Thymus (tissue), 14 donors: ENCODE measurements at places on chromosomes 16 and 17. TPM values are rescaled to one million over a fixed set of nuclear protein-coding genes. Genes with fewer than 3 reads are reported as not detected.

NPIPA5 gene
- polyA plus RNA-seq = 9.3 TPM

GRCh38 chr16:74070237-74070636 lies 226.4 kb upstream of the PSMD7 start:
- DNase-seq = no peak

DNA sequence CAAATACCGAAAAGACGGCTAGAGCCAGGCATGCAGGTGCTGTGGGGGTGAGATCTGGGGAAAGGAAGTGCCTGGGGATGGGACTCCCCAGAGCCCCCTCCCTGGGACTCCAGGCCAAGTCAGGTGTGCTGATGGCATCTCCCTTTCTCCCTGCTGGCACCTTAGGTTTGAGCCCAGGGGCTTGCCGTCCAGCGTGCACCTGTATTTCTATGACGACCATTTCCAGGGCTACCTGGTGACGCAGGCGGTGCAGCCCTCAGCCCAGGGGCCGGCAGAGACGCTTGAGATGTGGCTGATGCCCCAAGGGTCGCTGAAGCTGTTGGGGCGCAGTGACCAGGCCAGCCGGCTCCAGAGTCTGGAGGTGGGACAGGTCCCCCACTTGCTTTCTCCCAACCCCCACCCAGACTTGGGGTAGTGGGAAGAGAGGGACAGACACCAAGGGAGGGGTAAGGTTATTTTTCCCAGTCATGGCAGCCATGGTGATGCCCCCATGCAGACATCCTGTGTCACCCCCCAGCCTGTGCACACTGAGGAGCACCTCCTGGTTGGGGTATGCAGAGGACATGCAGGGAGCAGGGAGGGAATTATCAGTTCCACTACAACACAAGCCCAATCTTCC lies 11.1 kb downstream of the XYLT2 start:
- no peak for DNase-seq

- no peak for DNase-seq
Measured at GRCh38 chr16:14069818-14070217, 1.3 kb upstream of the MRTFB start.

GRB7 gene
- 4.1 TPM for polyA plus RNA-seq

DNA sequence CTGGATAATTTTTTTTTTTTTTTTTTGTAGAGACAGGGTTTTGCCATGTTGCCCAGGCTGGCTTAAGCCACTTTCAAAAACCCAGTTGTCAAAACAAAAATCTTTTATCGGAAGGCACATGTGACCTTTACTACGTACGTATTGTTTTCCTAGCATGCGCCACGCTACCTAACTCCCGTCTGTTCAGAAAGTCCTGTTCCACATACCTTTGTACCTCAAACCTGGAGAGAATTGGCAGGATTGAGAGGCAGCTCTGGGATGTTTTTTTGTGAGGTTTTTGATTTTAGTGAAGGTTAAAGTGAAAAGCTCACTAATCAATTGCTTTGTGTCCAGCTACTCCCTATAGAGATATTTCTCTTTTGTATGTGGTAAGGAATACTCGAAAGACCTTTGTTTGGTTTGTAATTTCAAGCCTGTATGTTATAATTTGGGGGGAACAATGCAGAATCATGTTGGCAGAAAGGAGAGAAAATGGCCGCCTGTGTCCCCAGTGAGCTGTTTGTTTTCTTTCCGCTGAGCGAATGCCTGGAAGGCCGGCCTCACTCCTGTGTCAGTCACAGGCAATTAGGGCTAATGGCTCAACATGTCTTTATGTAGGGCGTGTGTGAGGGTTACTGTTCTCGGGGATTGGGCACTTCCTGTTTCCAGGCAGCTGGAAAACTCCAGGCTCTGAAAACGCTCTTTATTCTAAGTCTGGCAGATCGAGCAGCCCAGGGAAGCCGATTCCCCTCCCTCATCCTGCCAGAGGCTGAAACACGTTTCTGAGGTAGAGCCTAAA lies 60.8 kb upstream of the CLEC18A start:
- DNase-seq = no peak

DNA sequence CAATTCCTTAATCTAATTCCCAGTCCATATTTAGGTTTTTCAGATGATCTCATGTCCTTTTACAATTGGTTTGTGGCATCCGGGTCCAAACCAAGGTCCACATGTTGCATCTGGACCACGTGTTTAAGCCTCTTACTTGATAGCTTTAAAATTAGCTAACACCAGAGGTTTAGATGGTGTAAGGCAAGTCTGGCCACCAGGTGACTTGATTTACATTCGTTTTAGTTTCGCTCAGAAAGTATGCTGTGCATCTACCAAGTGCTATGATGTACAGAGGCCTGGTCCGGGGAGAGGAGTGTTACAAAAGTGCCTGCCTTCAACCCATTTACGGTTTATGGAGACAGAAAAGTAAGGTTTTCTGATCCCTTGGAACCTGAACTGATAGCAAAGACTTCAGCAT lies 878 bp upstream of the DNAJA2 start:
- peak; percentile 18 for DNase-seq

DNA sequence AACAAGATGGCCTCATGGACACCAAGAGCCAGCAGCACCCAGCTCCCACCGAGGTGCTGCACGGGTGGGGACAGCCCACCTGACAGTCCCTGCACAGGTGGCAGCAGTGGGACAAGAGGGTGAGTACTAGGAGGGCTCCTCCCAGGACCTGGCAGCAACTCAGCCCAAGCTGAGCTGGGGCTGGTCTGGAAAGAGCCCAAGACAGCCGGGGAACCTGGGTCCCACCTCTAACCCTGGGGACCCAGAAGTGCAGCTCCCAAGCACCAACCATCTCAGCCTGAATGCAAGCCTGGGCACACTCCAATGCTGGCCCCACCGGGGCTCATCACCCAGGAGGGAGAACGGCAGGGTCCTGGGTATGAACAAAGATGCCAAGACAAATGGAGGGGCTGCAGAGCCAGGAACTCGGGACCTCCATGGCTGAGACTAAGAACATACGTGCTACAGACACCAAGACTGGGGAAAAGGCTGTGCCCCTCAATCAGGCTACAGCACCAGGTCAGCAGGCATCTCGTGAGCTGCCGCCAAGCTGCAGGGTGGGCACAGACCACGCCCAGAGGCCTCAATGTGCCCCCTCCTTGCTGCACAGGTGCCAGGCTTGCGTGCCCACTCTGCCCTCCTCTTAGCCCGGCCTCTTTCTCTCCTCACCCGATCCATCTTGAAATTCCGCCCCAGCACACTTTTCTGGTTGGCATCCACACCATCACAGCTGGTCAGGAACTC lies 37.5 kb upstream of the GSG1L start:
- DNase-seq = no peak

WNT3 gene
- polyA plus RNA-seq = 1.0 TPM

DNA sequence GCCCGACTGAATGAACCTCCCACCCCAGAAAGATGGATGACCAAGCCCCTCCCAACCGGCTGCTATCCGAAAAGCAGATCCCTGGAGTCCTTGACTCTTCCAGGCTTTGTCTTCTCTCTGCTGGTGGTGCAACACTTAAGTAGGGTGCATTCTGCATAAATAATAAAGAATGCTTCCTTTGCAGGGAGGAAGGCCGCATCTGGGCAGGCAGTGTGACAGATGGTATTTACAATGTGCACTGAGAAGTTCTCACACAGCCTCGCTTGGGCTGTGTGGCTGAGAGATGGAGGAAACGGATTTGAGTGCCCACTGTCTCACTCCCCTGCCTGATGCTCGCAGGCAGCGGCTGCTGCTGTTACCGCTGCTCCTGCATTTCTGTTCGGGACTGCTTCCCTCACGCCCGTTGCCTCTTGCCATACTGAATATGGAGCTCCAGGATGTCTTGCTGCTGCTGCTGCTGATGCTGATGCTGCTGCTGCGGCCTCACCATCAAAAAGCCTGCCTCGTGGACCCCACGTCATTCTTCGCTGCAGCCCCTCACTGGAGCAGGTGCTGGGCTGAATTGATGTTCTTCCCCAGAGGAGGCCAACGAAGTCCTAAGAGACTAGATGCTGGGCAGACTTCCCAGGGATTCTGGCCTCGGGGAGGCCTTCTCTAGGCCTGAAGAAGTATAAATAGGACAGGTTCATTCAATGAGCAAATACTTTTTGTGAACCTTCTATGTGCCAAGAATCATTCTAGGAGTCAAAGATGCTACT lies 7.1 kb upstream of the RHBDL3 start:
- no peak for DNase-seq

- no peak for DNase-seq
Measured at GRCh38 chr16:54867302-54867832, 63.3 kb upstream of the IRX5 start.

DNA sequence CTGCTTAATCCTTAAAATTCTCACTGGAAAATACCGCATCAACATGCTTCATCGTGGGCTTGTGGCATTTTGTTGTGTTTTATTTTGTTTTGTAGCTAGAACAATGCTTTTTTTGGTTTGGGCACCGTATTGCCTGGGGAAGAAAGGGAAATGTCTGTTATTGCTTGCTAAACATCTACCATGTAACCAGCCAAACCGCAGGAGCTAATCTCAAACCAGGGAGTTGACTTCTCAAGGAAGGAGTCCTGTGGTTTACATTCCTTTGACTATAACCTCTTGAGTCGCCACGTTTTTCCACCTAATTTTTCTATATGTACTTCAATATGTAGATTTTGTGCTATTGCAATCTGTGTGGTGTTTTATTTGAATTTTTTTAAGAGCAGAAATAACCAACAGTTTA lies 593.5 kb upstream of the SOX9 start:
- DNase-seq = no peak

FOXJ1 gene
- polyA plus RNA-seq = 0.75 TPM

- DNase-seq = no peak
Measured at GRCh38 chr17:46944931-46945330, 22.0 kb downstream of the GOSR2 start.

MARVELD3 gene
- polyA plus RNA-seq = 3.1 TPM

DNA sequence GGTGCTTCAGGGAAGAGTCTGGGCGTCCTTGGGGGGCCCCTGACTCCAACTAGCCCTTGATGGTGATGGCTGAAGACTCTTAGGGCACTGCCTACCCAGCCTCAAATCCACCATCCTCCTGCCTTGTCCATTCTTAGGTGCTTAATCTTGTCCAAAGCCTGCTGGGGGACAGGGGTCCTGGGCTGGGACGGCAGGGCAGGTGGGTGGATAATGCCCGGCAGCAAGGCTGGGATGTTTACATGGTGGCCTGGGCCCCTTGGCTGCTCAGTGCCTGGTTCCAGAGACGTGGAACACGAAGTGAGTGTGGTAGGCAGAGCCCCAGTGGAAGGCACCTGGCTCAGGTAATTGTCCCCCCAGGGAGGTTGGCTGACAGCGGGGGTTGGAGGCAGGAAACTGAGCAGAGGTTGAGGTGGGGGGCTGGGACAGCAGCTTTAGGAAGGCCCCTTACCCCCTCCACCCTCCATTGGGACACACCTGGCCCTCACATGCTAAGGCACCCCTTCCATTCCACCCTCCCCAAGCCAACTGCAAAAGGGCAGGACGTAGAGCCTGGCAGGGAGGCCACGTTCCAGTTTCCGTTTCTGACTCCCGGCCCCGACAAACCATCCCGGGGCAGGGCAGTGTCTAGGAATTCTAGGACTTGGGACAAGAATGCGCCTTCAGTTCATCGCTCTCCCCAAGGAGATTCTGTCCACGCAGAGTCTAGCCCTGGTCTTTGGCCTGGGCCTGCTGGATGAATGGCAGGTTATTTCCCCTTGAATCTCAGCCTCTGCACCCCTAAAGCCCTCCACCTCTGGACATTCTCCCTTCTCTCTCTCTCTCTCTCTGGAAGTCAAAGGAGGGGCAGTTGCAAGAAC lies 1.9 kb downstream of the FOXJ1 start:
- no peak for DNase-seq

DNA sequence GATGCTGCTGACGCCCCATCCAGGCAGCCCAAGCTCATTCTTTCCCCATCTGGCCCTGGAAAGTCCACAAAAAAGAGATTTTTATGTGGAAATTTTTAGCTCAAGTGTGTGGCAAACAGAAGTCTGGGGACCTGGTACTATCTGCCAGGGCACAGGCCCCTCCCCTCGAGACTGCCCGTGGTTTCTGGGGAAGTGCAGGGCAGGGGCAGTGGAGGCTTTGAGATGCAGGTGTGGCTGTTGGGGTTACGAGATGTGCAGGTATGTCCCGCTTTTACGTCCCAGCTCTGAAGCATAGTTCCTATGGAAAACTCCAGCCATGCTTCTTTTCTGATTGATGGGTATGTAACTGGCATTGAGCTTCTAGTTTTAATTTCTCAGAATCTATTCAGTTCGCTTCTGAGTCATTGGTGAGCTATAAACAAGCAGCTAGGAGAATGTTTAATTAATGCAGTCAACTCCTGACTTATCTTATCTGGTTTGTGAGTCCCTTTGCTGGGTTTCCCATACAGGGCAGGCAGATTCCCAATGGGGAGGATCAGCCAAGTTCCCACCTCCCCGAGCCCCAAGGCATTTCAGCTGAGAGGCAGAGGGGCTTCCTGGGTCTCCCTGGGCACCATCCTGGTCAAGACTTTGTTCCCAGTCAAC lies 16.2 kb downstream of the TBX4 start:
- no peak for DNase-seq

MVD gene
- 30.2 TPM for polyA plus RNA-seq

DNA sequence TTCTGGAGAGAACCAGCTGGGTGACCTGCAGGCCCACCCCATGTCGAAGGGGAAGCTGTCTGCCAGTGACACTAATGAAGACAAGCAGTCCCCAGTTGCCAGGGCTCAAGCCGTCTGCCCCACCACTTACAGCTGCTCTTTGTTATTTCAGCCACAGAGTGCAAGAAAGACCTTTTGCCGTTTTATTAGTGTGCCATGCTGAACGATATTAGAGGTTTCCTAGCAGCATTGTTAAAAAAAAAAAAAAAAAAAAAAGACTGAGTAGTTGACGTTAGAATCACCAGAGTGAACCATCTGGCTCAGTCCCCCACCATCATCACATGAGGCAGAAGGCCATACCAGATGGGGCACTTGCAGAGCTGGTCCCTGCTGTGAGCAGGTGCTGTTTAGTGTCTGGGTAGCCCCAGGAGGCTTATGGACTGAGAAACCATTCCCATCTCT lies 26.5 kb upstream of the SLC39A11 start:
- DNase-seq = no peak

CES1 gene
- 16.6 TPM for polyA plus RNA-seq

DNA sequence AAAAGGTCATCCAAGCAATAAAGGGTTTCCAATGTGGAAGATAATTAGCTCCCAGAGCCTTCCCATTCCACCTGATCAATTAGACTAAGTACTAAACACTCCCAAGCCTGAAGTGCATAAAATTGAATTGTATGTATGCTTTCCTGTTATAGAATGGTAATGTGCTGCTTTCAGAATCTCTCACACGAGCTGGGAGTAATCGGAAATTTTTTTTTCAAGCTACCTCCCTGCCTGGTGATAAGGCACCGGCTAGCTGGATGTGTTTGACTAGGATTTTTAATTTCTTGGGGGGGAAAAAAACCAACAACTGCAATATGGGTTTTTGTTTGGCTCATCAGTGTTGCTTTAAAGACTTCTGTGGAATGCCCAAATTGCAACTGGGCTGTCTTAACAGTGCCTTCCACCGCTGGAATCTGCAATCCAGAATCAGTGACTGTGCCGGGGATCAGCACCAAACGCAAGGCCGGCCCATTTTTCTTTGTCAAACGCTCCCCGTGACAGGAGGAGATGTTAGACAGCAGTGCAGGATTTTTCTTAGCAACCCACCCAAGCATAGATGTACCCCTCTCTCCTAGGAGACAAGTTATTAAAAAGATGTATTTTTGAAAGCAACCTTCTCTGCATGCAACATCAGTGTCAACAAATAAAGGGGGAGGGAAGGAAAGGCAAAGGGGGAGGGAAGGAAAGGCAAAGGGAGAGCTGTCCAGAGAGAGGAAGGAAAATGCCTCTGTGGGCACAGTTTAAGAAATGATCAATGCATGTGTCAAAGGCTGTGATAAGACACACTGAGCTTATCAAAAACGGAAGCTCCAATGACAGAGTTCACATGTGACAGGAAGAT lies 387.2 kb downstream of the NPIPA8 start:
- DNase-seq = no peak

STX1B gene
- polyA plus RNA-seq = 1.0 TPM

TVP23A gene
- 5.1 TPM for polyA plus RNA-seq

GRCh38 chr16:24993722-24994686 lies 21.2 kb downstream of the ARHGAP17 start:
- no peak for DNase-seq

GPRC5B gene
- 7.8 TPM for polyA plus RNA-seq

PABPN1L gene
- 0.34 TPM for polyA plus RNA-seq
